ENCODE measurements at places on chromosomes 5 and 9.

- DNase-seq = no peak
These were observed 117.6 kb downstream of the PIP5K1B start for GRCh38 chr9:68822596-68823165.

- no peak for DNase-seq
These were observed 11.8 kb downstream of the SPARC start for GRCh38 chr5:151674626-151675610.

GRCh38 chr5:158698023-158698639, 401.6 kb downstream of the EBF1 start:
- DNase-seq = no peak

DNA sequence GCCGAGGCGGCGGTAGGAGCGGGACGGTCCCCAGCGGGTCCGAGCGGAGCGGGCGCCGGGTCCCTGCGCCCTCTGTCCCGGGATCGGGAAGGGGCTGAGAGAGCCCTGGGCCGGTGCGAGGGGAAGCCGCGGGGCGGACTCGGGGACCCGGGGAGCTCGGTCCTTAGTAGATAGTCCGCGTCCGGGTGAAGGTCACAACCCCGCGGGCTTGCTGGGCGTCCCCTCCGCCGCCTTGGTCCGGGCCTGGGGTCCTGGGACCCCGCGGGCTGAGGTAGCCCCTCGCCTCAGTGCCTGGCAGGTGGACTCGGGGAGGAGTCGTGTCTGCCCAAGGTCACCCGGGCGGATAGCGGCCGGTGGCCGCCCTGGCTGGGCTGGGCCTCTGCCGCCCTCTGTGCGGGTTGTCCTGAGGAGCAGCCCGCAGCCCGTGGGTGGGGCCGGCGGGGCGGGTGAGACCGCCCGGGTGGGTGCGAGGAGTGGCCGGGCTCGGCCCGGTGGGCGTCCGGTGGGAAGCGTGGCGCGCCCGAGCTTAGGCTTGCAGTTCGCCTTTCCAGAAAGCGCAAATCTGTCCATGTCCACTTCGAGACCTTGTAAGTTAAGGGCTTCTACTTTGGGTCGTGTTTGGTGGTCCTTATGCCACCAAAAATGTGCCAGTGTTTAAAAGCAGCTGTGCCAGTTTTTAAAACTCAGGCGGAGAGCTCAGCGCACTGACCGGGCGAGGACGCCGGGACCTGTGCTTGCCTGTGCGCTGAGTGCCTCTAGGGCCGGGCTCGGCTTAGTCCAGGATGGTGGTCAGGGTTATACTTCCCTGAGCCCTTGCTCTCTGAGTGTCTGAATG, 554 bp downstream of the SDHA start:
- peak; percentile 41 for DNase-seq

- no peak for DNase-seq
These were observed 26.3 kb upstream of the PTGER4 start for GRCh38 chr5:40653221-40654022.
